ENCODE measurements at places on chromosomes 7 and 10. TPM values are rescaled to one million over a fixed set of nuclear protein-coding genes. Genes with fewer than 3 reads are reported as not detected.

DNA sequence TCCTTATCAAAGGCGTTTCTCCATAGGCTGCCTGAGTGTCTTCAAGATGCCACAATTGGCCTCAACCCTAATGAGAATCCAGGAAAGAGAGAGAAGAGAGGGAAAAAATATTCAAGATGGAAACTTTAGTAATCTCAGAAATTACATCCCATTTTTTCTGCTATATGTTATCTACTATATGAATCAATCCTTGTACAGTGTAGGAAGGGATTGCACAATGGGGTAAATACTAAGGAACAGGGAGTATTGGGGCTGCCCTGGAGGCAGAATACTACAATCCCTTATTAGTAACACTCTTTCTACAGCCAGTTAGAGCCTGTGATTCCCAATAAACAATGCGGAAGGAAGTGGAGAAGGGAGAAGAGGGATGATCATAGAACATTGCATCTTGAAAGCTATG is 27.9 kb downstream of the TFPI2 start:
- no peak for DNase-seq

Gene TES
- total RNA-seq = 10.6 TPM

- peak; percentile 75 for DNase-seq
These were observed 766 bp upstream of the ZMYND11 start for GRCh38 chr10:134247-135131.

DNA sequence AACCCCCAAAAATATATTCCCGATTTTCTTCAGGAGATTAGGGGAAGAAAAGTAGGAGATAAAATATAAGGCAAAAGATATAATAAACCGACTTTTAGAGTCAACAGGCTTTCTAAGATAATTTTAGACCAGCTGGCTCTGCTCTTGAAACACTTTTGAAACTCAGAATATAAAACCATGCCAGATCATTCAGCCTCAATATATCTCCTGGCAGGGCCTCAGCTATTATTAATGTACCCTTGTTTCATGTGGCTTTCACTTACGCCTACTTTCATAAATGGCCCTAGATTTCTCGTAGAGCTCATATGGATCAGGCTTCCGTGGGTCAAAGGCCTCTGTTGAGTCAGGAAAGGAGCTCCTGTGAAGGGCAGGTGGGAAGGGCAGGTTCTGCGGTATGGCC is 396.0 kb downstream of the PHTF2 start:
- DNase-seq = no peak

DNA sequence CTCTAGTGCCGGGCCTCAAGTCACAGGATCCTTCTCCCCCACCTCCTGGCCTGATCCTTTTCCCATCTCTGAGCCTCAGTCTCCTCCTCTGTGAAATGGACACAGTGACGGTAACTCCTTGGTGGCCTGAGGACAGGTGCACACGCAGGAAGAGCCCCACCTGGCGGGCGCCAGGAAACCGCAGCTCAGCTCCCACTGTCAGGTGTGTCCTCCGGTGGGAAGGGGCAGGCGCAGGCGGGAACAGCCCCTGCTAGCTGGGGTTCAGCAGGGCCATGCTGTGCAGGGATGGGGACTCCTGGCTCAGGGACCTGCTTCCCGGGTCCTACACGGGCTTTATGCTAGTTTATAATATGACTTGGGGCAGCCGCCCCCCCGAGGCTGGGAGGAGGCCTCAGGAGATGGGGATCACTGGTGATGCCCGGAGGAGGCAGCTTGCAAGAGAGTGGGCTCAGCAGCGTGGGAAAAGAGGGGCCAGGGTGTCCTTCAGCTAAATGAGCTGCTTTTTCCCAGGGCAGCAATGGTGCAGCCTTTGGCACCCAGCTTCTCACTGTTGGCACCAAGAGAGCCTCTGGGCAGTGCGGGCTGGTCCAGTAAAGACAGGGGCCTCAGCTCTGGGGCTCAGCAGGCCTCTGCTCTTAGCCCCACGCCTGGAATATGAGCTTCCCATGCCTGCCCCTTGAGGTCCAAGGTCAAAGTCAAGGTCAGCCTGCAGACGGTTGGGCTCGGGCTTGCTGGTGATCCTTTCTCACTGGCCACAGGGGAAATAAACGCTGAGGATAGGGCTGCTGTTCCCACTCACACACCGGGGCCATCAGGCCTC is 68.0 kb upstream of the FAM20C start:
- DNase-seq = no peak

- DNase-seq = peak; percentile 57
These were observed 47.8 kb upstream of the CALCR start for GRCh38 chr7:93622036-93623033.

GRCh38 chr7:44329888-44330287 is 4.5 kb upstream of the CAMK2B start:
- DNase-seq = no peak

DNA sequence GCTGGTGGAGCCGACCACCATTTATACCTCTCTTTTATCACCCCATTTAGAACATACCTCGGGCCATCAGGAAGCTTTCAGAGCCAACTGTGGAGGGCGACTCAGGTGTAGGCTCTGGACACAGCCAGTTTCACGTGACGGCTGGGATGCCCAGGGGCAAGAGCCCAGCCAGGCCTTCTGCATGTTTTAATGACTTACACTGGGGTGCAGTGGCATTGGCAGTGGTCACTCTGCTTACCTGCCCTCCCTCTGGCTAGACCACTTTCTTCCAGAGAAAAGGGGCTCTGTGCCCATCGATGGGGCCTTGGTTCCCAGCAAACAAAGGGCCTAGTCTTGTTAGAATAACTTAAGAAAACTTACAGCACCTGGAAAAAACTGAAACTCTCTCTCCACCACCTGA is 50.0 kb downstream of the PNLIPRP2 start:
- no peak for DNase-seq

Measured in neural progenitor cell (in vitro differentiated cells).